ENCODE measurements at places on chromosomes 12 and 14.

GRCh38 chr14:91379579-91379932 is 38.1 kb downstream of the CCDC88C start:
- peaks cover 79% of the 10 kb centered on the region for H3K4me1 ChIP-seq
- DNase-seq, result no peak
- H3K27ac ChIP-seq, result no peak overlapping the region

DNA sequence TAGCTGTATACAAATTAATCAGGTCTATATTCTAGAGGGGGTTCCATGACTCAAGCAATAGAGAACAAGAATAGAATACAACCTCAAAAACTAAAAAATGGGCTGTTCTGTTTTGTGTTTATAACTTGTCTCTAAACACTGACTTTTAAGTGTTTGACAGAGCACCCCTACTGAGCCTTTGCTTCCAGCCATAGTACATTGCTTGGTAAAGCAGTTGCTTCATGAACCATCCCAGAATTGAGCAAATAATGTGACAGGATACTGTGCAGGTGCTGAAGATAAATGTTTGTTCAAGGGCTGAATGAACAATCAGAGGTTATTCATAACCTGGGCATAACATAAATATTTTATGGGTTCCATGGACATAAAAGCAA is 11.5 kb downstream of the SPTSSA start:
- no peak for DNase-seq
- no peak overlapping the region for H3K27ac ChIP-seq
- no peak overlapping the region for H3K4me3 ChIP-seq

DNA sequence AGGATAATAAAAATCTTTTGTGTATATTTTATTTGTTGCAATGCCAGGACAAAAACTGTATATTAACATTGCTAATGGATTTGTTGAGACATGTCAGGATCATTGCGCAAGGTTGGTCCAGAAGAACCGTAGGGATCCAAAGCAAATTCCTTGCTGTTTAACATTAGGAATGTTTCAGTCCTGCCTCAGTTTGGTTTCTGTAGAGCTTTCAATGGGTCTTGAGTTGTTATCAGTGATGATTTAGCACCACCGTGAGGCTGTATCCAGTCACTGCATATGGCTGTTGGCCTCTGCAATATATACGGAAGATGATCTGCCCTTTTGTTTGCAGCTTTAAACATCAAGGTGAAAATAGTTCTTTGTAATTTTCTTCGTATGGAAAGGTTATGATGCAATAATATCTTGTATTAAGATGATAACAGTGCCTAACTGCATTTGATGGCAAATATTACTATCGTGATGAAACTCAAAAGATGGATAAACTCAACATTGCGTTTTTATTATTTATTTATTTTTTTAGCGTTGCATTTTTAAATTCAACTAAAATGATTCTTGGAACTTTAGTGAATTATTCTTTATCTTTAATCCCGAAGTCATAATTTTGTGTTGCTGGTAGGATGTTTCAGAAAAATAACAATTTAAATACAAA is 231.2 kb downstream of the AKAP6 start:
- H3K27ac ChIP-seq, result no peak overlapping the region
- peak; percentile 56 for DNase-seq
- no peaks in the 10 kb centered on the region for H3K36me3 ChIP-seq

GRCh38 chr14:68497011-68497410 is 295.9 kb downstream of the ZFP36L1 start:
- DNase-seq, result no peak
- no peak overlapping the region for H3K27ac ChIP-seq
- no peak overlapping the region for H3K4me3 ChIP-seq

- peaks cover 14% of the 10 kb centered on the region for H3K27me3 ChIP-seq
- H3K4me1 ChIP-seq, result no peaks in the 10 kb centered on the region
- no peaks in the 10 kb centered on the region for H3K36me3 ChIP-seq
- no peak overlapping the region for H3K27ac ChIP-seq
- no peak overlapping the region for H3K4me3 ChIP-seq
These were observed 86.9 kb upstream of the CLEC14A start for GRCh38 chr14:38342803-38343202.

DNA sequence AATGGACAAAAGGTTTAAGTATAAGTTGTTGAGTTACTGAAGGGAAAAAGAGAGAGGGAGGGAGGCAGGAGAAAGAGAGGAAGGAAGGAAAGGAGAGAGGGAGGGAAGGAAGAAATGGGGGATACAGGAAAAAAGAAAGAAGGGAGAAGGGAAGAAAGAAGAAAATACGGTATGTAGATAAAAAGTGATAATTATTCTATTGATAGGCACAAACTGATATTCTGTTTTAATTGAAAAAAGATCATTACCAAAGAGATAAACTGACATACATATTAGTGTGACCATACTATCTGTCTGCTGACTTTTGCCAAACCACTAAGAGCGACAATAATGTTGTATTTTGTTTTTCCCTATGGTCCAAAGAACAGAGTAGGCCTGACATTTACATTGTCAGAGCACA is 154.5 kb downstream of the LRFN5 start:
- peaks cover 3% of the 10 kb centered on the region for H3K36me3 ChIP-seq
- no peak overlapping the region for H3K4me3 ChIP-seq
- H3K27ac ChIP-seq, result no peak overlapping the region

DNA sequence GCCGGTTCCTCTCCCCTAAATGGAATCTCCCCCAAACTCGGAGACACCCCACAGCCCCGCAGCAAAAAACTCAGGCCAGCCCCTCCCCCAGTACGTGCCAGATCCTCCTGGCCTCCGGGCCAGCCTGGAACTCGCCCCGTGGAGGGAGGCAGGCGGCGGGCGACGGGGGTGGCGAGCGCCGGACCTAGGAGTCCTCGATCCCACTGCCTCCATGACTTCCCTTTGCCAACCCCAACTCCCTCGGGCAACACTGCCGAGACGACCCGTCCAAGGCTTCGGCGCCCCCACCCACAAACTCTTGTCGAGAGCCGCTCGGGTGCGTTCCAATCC is 400 bp downstream of the ADCY6 start:
- H3K4me3 ChIP-seq, result peak overlapping the region; percentile 97
- H3K27ac ChIP-seq, result peak overlapping the region; percentile 93
- peaks cover 44% of the 10 kb centered on the region for H3K4me1 ChIP-seq
- H3K27me3 ChIP-seq, result no peaks in the 10 kb centered on the region
- peaks cover 5% of the 10 kb centered on the region for H3K36me3 ChIP-seq
- peak; percentile 16 for DNase-seq

- peaks cover 16% of the 10 kb centered on the region for H3K36me3 ChIP-seq
- no peaks in the 10 kb centered on the region for H3K4me1 ChIP-seq
- no peaks in the 10 kb centered on the region for H3K27me3 ChIP-seq
- no peak for DNase-seq
- H3K27ac ChIP-seq, result no peak overlapping the region
These were observed 32.9 kb downstream of the ALKBH1 start for GRCh38 chr14:77674931-77675330.

- no peaks in the 10 kb centered on the region for H3K27me3 ChIP-seq
- no peak overlapping the region for H3K4me3 ChIP-seq
- no peak for DNase-seq
- no peaks in the 10 kb centered on the region for H3K36me3 ChIP-seq
- no peaks in the 10 kb centered on the region for H3K4me1 ChIP-seq
- no peak overlapping the region for H3K27ac ChIP-seq
These were observed 56.2 kb downstream of the SLC38A6 start for GRCh38 chr14:61037215-61037614.

DNA sequence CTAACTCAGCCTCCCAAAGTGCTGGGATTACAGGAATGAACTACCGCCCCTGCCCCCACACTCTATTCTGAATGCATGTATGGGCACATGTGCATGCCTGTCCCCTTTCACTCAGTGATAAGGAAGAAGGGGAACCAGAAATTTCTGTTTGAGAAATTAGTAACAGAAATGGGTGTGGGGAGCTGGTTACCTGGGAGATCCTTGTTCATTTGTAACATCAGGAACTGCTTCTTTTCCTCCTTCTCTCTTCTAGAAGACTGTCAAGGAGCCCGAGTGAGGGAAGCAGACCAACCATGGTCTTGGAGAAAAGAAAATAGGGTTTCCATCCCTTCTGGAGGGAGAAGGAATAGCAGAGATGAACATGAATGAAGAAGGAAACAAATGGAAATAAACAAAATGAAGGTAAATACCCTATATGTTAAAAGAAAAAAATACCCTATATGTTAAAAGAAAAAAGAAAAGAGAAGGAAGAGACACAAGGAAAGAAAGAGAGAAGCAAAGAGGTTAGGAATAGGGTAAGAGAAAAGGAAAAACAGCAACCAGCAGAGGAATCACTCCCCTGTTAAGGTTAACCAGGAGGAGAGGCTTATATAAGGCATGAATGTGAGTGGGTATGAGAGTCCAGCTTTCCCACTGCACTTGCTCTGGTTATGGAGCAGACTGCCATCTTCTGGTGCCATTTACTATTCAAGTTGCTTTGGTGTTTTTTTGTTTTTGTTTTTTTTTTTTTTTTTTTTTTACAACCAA is 3.3 kb downstream of the PPP1R3E start:
- peak overlapping the region; percentile 95 for H3K4me3 ChIP-seq
- no peak for DNase-seq
- no peaks in the 10 kb centered on the region for H3K36me3 ChIP-seq
- no peaks in the 10 kb centered on the region for H3K27me3 ChIP-seq

DNA sequence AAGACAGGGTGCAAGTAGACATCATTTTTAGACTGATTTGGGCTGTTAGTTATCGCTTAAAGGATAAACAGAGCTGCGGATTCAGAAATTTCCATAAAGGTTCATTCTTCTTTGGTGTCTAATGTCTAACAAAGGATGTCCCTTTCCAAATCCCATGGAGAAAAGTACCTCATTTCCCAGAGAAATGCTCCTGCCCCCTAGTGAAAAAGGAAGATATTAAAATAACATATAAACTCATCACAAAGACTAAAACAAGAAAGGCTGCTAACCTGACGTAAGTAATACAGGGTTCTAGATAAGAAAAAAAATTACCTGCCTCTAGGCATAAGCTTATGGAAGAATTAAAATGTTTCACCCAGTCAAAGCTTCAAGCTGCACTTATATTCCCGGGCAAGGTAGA is 22.8 kb downstream of the ARMH4 start:
- no peak overlapping the region for H3K27ac ChIP-seq
- peaks cover 5% of the 10 kb centered on the region for H3K4me1 ChIP-seq
- H3K27me3 ChIP-seq, result no peaks in the 10 kb centered on the region
- H3K4me3 ChIP-seq, result no peak overlapping the region

- DNase-seq, result no peak
- H3K36me3 ChIP-seq, result peaks cover 3% of the 10 kb centered on the region
- H3K27me3 ChIP-seq, result no peaks in the 10 kb centered on the region
- H3K4me1 ChIP-seq, result peaks cover 16% of the 10 kb centered on the region
- no peak overlapping the region for H3K4me3 ChIP-seq
These were observed 12.7 kb downstream of the TPCN1 start for GRCh38 chr12:113233967-113234366.

- no peak for DNase-seq
- H3K27ac ChIP-seq, result no peak overlapping the region
- H3K4me1 ChIP-seq, result no peaks in the 10 kb centered on the region
- H3K27me3 ChIP-seq, result peaks cover 7% of the 10 kb centered on the region
- H3K36me3 ChIP-seq, result peaks cover 2% of the 10 kb centered on the region
These were observed 58.9 kb downstream of the DHRS2 start for GRCh38 chr14:23694949-23695663.

GRCh38 chr12:19431407-19432308 is 7.6 kb upstream of the AEBP2 start:
- H3K4me1 ChIP-seq, result peaks cover 9% of the 10 kb centered on the region
- H3K27ac ChIP-seq, result peak overlapping the region; percentile 35
- no peak for DNase-seq
- H3K36me3 ChIP-seq, result no peaks in the 10 kb centered on the region
- H3K4me3 ChIP-seq, result no peak overlapping the region

- no peaks in the 10 kb centered on the region for H3K4me1 ChIP-seq
- no peak for DNase-seq
- H3K27me3 ChIP-seq, result peaks cover 38% of the 10 kb centered on the region
- no peak overlapping the region for H3K4me3 ChIP-seq
These were observed 8.2 kb upstream of the CHURC1 start for GRCh38 chr14:64906022-64906421.

DNA sequence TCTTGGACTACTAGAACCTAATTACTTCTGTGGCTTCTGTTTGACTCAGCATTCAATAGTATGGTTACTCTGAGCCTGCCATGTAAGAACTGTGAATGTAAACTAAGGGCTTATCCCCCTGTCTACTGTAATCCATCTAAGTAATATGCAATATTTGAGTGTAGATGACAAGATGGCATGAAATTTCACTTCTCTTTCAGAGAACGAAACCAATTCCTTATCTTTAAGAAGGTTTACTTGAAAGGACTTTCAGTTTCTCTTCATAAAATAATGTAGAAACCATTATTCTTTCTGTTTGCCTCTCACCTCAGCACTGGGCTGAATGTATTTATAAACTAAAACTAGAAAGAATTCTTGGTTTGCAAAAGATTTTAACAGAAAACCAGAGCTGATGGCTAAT is 60.4 kb upstream of the ARID2 start:
- no peaks in the 10 kb centered on the region for H3K4me1 ChIP-seq
- H3K27ac ChIP-seq, result no peak overlapping the region
- H3K27me3 ChIP-seq, result no peaks in the 10 kb centered on the region

DNA sequence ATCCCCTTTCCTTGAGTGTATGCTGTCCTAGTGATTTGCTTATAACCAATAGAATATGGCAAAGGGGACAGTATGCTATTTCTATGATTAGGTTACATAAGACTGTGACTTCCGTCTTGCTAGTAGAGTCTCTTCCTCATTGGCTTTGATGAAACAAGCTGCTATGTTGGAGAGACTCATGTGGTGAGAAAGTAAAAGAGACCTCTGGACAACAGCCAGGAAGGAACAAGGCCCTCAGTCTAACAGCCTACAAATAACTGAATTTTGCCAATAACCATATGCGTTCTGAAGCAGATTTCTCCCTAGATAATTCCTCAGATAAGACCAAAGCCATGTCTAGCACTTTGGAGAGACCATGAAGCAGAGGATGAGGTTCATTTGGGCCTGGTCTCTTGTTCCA is 134.5 kb upstream of the NAV3 start:
- no peak overlapping the region for H3K4me3 ChIP-seq
- H3K4me1 ChIP-seq, result no peaks in the 10 kb centered on the region
- no peaks in the 10 kb centered on the region for H3K36me3 ChIP-seq
- H3K27ac ChIP-seq, result no peak overlapping the region
- DNase-seq, result no peak

DNA sequence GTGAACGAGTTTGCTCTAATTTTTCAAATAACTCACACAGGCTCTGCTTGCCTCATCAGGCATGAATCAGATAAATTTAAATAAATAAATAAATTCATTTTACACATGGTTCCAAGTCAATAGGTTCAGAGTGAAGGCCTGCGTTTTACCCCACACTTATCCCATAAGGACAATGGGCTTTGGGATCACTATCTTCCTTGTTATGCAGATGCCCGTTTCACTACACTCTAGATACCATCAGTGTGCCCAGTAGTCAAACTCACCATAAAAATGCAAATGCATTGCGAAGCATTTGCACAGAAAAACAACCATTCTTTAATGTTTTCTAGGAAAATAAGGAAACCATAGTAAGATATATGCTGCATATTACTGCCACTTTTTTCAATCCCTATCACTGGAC is 155.9 kb upstream of the CCDC196 start:
- no peaks in the 10 kb centered on the region for H3K27me3 ChIP-seq
- DNase-seq, result no peak
- no peak overlapping the region for H3K4me3 ChIP-seq
- H3K36me3 ChIP-seq, result peaks cover 2% of the 10 kb centered on the region

- no peaks in the 10 kb centered on the region for H3K36me3 ChIP-seq
- H3K27me3 ChIP-seq, result peaks cover 4% of the 10 kb centered on the region
- no peak overlapping the region for H3K4me3 ChIP-seq
These were observed 29.3 kb upstream of the CPNE8 start for GRCh38 chr12:38934686-38935085.

Measured in neural crest cell (in vitro differentiated cells).